ENCODE measurements at places on chromosomes 3 and 15.

DNA sequence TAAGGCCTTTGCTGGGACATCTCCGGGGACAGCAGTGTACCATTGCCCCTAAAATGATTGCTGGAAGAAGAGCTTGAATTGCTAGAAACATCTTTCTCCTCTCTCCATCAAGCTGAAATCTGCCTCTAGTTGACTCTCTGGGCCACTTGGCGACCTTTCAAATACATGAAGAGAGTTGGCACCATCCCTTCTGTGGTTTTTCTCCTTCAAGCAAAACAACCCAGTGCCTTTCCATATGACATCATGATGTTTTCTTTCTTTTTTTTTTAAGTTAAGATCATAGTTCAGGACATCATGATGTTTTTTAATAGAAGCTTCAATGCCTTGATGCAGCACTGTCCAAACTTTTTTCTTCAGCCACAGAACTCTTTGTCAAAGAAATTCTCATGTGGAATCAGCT, 144.0 kb upstream of the PTPRG start:
- no peak for DNase-seq

DNA sequence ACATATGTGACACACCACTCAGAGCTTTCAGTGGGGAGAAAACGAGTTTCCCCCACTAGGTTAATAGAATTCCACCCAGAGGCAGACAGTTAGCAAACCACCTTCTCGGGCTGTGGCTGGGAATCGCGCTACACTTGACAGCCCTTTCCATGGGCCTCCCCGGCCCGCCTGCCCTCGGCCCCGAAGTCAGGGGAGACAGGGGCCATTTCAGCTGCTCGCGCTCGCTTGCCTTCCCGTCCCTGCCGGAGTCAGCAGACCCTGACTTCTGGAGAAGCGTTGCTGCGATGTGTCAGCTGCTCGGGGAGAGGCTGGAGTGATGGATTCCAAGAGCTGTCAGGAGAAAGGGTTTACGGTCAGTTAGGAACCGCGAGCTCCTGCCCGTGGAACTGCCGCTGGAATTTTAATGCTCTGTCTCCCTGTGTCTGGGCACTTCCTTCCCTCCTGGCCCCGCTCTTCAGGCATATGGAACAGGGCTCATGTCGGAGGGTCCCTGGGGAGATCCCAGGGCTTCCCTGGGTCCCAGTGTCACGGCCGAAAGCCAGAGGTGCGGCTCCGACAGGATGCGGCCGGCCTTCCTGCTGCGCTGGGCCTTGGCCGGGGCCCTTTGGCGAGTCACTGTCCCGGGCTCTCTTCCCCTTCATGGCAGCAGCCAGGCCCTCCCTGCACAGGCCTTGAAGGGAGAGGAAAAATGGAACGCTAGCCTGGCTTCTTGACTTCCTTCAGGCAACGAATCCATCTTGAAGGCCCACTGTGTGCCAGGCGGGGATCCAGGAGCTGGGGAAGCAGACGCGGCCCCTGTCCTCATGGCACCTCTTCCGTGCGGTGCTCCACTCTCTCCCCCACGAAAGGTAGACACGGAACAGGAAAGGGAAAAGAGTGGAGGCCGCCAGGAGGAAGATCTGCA, 38.4 kb upstream of the VPS8 start:
- DNase-seq, result no peak

GRCh38 chr3:49358884-49359225, 702 bp upstream of the GPX1 start:
- DNase-seq, result no peak

DNA sequence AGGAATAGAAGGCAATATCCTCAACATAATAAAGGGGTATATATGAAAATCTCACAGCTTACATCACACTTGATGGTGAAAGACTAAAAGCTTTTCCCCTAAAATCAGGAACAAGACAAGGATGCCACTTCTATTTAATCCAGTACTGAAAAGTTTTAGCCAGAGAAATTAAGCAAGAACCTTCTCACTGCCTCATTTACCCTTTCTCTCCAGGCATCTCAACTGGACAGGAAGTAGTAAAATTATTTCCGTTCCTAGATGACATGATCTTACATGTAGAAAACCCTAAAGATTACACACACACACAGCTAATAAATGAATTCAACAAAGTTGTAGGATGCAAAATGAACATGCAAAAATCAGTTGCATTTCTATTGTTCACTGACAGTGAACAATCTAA, 11.2 kb downstream of the SCAP start:
- DNase-seq, result no peak

DNA sequence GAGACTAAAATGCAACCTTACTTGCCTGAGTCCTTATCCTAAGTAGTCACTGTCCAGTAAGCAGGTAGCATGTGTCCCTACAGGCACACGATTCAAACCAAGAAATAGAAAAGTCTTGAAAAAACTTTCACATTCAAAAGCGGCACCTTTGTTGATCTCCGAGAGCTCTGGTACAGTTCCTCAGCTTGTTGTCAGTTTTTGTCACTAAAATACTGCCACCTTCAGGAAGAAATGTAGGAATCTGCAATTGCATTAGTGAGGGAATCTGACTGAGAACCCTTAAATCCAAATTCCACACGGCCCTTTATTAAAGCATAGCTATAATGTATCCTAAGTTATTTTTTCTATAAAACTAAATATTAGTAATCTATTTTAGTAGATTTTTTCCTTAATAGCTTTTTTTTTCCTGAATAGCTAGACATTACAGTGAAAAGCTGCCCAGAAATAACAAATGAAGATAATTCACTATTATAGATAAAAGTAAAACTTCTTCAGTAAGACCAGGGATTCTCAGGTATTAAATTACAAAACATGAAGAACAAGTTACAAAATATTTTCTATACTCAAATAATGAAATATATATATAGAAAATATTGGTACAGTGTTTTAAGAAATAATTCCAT, 44.0 kb downstream of the CCDC54 start:
- DNase-seq, result no peak

GRCh38 chr3:151379083-151379734, 5.3 kb downstream of the P2RY12 start:
- DNase-seq, result no peak
